GM10248 (cell line): ENCODE measurements at places on chromosomes 7 and 10.
A peak's percentile ranks its signal among the peaks of the same experiment; 100 is the strongest.

DNA sequence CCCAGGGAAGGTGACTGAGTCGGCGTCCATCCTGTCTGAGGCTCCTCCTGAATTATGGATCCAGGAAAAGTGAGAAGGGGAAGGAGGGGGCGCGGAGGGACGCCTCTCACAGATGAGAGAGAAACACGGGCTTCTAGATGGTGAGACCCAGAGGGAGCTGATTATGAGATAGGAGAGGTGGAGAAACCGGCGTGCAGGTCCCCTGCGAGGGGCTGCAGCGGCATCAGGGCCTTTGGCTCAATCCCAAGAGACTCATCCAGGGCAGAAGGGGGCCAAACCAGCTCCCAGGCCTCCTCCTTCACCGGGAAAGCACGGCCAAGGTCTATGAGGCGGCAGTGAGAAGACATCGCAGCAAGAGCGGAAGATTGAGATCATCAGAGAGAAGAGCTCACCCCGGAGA is 70.8 kb downstream of the TCERG1L start:
- no peak for DNase-seq

GRCh38 chr7:17991866-17992648 is 35.6 kb downstream of the PRPS1L1 start:
- DNase-seq, result no peak

- no peak for DNase-seq
Measured at GRCh38 chr10:3010334-3010733, 57.0 kb upstream of the PFKP start.

DNA sequence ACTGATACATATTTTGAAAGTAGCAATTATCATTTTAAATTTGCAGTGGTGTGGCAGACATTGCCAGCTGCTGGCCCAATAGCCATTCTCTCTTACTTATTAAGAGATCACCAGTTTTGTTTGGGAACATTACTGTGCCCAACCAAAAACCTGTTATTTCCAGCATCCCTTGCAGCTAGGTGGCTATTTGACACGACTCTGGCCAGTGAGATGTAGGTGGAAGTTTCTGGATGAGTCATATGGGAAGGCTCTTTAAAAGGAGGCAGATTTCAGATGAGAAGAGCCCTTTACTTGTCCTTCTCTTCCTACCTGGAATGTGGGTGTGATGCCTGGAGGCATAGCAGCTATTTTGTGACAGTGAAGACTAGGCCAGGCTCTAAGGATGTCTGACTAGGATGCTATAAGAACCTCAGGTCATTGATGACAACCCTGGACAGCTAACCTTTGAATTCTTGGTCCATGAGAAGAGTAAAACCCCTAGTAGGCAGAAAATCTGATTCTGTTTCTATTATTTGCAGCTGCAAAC is 77.9 kb downstream of the CARD11 start:
- no peak for DNase-seq

DNA sequence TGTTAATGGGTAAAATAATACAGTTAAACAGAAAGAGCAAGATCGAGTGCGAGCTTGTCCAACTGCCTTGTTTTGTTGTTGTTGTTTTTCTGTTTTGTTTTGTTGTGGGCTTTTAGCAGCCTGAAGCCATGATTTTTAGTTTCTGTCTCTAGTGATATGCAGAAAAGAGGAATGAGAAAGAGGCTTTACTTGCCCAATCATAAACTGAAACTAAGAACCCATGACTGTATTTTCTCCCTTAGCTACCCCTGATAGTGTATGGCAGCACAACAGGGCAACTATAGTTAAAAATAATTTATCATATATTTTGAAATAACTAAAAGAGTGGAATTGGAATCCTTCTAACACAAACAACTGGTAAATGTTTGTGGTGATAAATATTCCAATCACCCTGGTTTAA is 493.9 kb downstream of the GLRX3 start:
- DNase-seq, result no peak

DNA sequence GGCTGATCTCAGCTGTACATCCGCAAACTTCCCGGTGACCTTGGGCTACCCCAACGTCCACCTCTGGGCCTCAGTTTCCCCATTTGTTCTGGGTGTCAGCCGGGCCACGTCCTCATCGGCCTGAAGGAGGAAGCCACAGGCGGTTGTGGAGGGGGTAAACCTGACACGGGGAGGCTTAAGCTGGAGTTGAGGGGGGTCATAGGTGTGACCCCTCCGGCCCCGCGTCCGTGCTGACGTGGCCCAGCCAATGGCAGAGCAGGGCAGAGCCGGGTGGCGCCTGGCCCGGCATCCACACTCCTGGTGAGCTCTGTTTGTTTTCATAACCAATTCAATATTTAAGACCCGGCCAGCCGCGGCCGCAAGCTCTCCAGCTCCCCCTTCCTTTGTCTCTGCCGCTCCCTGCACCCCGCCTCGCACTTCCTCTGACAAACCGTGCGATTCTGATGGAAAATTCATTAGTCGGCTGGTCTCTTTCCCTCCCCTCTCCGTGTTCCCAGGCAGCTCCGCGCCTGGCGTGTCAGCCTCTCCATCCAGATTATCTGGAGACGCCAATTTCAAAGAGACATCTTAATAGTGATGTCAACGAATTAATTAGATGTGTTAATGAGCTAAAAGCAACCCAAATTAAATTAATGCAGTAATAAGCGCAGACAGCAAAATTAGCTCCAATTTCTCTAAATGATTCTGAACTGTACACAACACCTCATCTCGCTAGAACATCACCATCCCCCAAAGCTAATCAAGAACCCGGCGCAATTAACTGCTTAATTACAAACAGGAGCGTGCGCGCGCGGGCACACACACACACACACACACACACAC is 55.4 kb downstream of the MICALL2 start:
- DNase-seq, result no peak

GRCh38 chr7:30634193-30634626 is 39.5 kb downstream of the GARS1 start:
- no peak for DNase-seq

- no peak for DNase-seq
Measured at GRCh38 chr7:36735172-36735571, 10.9 kb upstream of the AOAH start.

DNA sequence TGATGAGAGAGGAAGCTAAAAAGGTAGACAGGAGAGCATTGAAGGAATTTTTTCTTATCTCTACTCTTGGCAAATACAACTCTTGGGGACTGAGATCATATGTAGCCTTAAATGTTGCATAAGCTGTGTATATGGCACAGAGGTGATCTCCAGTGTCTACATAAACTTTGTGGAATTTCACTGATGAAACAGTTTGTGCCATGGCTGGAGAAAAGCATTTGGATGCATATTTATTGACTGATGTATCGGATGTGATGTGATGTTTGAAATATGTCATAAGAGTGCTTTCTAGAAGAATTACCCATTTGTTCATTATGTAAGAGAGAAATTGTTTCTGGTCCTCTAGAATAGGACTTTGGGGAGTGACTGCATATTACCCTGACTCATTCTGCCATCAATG is 244.9 kb upstream of the LRRTM3 start:
- no peak for DNase-seq

GRCh38 chr7:8271960-8272359 is 10.0 kb upstream of the ICA1 start:
- no peak for DNase-seq

DNA sequence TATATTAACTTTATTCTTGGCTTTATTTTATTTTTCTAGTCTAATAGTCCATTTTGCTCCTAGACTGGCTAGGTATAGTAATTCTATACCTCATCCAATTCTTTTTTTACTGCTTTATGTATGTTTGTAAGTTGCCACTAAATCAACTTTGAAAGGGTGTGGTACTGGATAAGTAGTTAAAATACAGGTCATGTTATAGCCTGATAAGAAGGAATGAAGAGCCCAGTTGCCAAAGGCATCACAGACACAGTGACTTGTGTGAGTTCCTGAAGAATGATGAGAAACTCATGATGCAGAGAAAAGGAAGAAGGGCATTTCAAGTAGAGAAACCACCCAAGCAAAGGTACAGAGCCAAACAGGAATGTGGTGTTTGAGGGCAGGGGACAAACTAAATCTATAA is 27.3 kb downstream of the NAPEPLD start:
- no peak for DNase-seq

DNA sequence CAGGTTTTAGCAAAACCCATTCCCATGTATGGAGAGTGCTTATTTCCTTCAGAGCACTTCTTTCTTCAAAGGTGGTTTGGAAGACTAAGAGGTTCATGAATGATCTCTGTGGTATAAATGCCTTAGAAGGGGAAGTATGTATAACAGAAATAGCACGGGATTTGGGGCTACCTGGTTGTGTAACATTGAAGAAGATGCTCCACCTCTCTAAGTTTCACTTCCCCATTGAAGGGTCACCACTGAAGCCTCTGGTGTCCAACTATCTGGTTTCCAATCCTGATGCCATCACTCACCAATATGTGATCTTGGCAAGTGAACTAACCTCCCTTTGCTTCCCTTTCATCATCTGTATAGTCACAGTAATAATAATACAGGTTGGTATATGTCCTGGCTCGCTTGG is 37.2 kb downstream of the CYCS start:
- DNase-seq, result peak; percentile 48

GRCh38 chr10:96374639-96374984 is 15.8 kb upstream of the OPALIN start:
- no peak for DNase-seq

DNA sequence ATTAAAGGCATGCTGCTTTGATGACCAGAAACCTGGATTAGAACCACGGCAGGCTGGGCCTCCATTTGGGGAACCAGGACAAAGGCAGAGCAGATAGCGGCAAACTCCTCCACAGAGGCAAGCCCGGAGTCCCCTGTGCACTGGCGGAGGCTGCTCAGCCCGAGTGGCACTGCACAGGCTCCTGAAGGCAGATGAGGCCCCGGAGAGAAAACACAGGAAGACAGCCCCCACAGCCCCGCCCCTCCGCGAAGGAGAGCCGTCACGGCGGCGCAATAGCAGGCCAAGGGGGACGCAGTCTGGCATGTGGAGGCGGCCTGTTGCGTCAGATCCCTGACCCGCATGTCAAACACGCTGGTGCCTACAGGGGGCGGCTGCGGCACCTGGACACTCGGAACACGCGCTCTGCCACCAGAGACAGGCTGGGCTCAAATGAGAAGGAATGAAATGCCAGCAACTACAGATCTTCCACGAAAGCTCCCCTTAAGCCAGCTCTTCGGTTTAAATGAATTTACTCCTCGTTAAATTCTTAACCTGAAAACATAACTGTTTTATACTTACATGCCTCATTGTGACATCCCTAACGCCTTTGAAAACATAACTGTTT is 128.5 kb downstream of the MAD1L1 start:
- DNase-seq, result peak; percentile 87

DNA sequence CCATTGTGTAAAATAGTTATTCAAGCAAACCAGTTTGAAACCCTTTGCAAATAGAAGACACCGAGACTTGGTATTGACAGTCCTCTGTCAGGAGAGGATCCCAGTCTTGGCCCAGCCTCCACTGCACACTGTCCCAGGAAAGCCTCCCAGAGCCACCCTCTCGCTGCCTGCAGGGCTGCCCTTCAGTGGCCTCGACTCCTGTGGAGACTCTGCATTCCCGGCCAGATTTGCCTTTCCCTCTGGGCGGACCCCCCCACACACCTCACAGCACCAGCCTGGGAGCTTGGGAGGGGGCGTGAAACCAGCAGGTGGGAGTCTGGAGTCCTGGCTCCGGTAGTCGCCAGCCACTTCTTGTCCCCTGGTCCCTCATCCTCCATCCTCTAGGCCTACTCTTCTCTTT is 48.7 kb downstream of the GRK5 start:
- DNase-seq, result no peak

DNA sequence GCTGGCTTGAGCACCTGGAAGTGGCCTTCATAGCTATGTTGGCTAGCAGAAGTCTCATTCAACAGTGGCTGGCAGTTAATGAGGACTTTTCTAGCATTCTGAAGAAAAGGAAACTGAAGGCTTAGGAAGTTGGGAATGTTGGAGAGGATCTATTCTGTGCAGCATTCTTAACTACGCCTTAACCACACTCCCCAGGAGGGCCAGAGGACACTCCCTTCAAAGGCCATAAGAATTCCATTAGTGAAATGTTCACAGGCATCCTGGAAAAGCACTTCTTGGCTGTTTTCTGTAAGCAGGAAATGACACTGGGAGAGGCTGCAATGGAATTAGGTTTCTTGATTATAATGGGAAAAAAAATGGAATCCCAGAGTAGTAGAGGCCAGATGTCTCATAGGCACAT is 188.9 kb downstream of the ARHGAP12 start:
- DNase-seq, result no peak

DNA sequence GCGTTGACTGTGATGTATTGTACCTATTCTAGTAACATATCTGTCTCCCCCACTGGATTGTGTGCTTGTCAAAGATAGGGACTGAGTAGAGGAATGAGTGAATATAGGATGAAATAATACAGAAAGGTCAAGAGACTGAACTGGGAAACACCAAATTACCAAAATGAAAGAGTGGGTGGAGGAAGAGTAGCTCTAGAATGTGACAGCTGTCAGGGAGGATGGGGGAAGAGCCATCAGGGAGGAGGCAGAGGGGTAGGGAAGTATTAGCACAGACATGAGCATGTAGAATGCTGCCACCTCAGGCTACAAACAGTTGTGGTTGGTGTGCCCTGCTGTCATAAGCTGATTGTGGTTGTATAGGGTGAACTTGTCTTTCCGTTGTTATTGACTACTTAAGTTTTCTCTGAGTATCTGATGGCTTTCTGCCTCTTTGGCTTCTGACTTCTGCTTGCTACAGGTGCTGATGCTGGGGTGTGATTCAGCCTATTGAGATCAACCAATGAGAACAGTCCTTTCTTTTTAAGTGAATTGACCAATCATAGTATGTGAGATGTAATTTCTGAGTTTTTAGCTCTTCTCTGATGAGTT is 5.6 kb downstream of the CCSER2 start:
- DNase-seq, result peak; percentile 32

GRCh38 chr10:3535001-3535400 is 250.0 kb downstream of the KLF6 start:
- no peak for DNase-seq

GRCh38 chr7:74708569-74709275 is 51.2 kb downstream of the GTF2I start:
- no peak for DNase-seq

DNA sequence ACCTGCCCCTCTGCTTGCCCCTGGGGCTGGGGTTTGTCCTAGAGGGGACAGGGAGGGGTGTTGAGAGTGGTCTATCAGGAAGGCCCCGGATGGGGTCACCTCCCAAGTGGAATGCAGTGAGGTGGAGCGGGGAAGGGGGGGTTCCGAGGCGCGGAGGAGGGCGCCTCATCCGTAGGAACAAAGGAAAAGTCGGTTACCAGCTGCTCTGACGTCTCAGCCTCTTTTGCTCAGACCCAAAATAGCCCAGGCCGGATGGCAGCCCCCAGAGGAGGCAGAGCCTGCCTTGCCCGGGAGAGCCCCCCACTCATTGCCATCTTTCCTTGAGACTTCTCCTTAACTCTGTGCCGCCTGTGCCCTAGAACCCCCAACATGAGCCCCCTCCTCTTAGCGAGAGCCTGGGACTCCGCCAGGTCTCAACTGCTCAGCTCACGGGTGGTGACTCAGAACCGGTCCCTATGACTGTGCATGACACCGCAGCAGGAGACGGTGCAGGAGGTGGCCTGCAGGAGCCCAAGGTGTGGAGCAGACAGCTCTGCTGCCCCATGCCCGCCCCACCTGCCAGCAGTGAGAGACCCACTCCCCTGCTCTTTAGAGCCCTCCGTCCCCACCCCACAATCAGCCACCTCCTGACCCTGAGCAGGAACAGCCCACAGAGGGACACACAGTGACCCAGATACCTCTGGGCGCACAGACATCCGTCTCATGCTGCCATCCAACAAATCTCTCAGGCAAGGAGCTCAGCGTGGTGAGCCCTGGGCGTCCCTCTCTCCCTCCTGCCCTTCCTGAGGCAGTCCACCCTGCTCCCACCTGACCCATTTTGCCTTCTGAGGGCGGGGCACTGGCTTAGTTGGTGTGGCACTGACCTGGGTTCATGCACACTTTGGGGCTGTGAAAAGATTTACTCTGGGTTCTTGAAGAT is 13.1 kb downstream of the STX1A start:
- no peak for DNase-seq

GRCh38 chr10:4771554-4772201 is 54.3 kb upstream of the AKR1E2 start:
- no peak for DNase-seq
